ENCODE measurements at places on chromosomes 3 and 15.

DNA sequence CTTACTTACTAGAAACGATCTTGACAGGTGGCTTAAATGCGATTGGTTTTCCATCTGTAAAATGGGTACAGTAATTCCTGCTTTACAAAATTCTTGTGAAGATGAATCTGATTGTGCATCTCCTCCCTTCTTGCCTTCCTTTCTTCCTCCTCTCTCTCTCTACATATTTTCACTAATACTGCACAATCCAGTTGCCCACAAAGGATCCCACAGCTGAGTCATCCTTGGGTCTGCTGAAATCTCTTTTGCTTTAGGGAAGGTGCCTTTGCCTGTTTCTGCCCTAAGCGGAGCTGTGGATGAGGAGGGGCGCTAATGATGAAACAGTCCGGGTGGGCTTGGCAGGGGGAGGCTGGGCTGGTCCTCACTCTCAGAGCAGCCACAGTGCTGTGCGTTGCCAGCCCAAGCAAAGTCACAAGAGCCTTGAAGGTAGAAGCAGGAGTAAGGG is 46.1 kb downstream of the AMOTL2 start:
- no peak for DNase-seq
- no peaks in the 10 kb centered on the region for H3K36me3 ChIP-seq
- H3K4me3 ChIP-seq: no peak overlapping the region
- H3K4me1 ChIP-seq: peaks cover 62% of the 10 kb centered on the region
- peak overlapping the region; percentile 13 for H3K27ac ChIP-seq
- no peaks in the 10 kb centered on the region for H3K27me3 ChIP-seq

- H3K36me3 ChIP-seq: no peaks in the 10 kb centered on the region
- no peak for DNase-seq
- peaks cover 4% of the 10 kb centered on the region for H3K4me1 ChIP-seq
These were observed 13.4 kb upstream of the TBC1D5 start for GRCh38 chr3:17755836-17756235.

DNA sequence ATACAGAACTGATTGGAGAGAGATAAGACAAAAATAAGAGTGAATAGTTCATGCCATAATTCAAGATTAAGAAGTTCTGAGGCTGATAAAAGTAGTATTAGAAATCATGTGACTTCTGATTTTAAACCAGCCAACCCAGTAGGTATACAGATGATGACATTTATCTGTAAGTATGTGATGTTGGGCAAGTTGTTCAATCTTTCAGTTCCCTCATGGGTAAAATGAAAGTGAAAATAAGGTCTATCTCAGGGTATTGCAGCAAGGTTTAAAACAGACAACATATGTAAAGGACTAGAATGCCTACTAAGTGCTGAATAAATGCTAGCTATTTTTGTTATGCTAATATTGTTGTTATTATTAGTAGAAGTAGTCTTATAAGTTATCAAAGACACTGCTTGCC is 1055.7 kb downstream of the NAALADL2 start:
- no peak for DNase-seq
- H3K4me1 ChIP-seq: no peaks in the 10 kb centered on the region
- no peak overlapping the region for H3K27ac ChIP-seq
- no peaks in the 10 kb centered on the region for H3K27me3 ChIP-seq
- no peak overlapping the region for H3K4me3 ChIP-seq

DNA sequence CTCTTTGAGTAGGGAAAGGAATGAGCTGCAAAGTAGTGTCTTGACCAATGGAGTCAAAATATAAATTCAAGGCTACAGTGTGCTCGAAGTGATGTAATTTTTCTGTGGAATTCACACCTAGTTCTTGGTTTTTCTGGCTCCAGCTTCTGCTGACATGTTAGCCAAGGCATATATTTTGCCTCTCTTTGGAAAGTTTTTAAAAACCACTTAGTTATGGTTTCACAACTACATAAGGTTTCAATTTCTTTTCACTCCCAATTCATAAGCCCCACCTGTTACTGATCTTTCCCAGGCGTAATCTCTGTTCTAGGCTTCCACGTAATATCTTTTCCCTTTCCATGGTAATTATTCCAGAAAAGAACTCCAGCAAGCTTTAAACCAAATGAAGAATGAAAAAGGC is 46.9 kb downstream of the GADL1 start:
- H3K4me3 ChIP-seq: no peak overlapping the region
- H3K36me3 ChIP-seq: no peaks in the 10 kb centered on the region
- no peak overlapping the region for H3K27ac ChIP-seq

- peaks cover 58% of the 10 kb centered on the region for H3K4me1 ChIP-seq
- DNase-seq: no peak
- no peak overlapping the region for H3K4me3 ChIP-seq
- no peaks in the 10 kb centered on the region for H3K27me3 ChIP-seq
These were observed 29.6 kb downstream of the LRRFIP2 start for GRCh38 chr3:37144806-37145205.

DNA sequence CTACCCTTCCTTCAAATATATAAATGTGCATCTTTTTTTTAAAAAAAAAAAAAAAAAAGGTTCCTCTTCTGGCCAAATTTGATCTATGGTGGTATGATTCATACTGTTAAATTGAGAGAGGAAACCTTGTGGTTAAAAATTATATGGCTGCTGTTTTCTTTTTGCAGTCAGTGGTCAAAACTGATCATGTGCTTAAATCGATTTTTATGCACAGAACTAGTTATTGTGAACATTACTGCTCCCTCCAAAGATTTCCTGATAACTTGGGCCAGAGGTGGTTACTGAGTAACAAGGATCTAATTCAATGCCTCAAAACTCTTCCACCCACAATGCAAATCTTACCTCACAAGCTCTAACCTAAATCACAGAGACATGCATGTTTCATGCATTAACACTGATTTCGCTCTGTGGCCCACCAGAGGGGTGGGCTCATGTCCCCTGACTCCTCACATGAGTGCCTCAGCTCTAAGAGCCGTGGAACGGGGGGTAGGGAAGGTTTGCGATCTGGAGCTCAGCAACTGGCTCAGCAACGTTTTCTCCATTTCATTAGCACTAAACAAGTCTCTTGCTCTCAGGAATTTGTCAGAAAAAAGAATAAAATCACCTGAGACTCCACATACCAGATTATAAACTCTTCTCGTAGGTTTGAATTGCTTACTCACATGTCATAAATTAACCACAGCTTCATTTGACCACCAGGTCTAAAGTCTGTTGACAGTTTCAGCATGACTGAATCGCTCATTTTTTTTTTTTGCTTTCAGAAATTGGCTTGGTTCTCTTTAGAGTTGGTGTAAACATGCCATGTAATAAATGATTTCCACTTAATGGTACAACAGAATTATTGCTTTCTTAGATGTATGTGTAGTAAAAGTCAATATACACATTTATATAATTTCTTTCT is 280.4 kb downstream of the CD47 start:
- no peak overlapping the region for H3K27ac ChIP-seq
- peaks cover 29% of the 10 kb centered on the region for H3K36me3 ChIP-seq
- no peaks in the 10 kb centered on the region for H3K27me3 ChIP-seq
- H3K4me3 ChIP-seq: no peak overlapping the region

GRCh38 chr15:90071220-90071807 is 31.0 kb downstream of the IDH2 start:
- H3K27ac ChIP-seq: peak overlapping the region; percentile 41
- DNase-seq: peak; percentile 87
- H3K36me3 ChIP-seq: peaks cover 70% of the 10 kb centered on the region
- H3K27me3 ChIP-seq: no peaks in the 10 kb centered on the region
- H3K4me1 ChIP-seq: peaks cover 26% of the 10 kb centered on the region

- H3K27me3 ChIP-seq: no peaks in the 10 kb centered on the region
- no peak overlapping the region for H3K4me3 ChIP-seq
- no peak for DNase-seq
- H3K36me3 ChIP-seq: no peaks in the 10 kb centered on the region
- H3K27ac ChIP-seq: no peak overlapping the region
These were observed 81.2 kb upstream of the CDV3 start for GRCh38 chr3:133492159-133492741.

Measured in lower lobe of right lung (tissue), 2 donors.